ENCODE measurements at places on chromosomes 6 and 20.

GRCh38 chr20:48697845-48698491 lies 129.8 kb downstream of the PREX1 start:
- no peak for DNase-seq

GRCh38 chr6:71855406-71855805 lies 30.9 kb upstream of the RIMS1 start:
- DNase-seq, result no peak

GRCh38 chr6:35044145-35044745 lies 96.9 kb downstream of the TCP11 start:
- no peak for DNase-seq

- no peak for DNase-seq
These were observed 134.4 kb upstream of the CST7 start for GRCh38 chr20:24814556-24815195.

DNA sequence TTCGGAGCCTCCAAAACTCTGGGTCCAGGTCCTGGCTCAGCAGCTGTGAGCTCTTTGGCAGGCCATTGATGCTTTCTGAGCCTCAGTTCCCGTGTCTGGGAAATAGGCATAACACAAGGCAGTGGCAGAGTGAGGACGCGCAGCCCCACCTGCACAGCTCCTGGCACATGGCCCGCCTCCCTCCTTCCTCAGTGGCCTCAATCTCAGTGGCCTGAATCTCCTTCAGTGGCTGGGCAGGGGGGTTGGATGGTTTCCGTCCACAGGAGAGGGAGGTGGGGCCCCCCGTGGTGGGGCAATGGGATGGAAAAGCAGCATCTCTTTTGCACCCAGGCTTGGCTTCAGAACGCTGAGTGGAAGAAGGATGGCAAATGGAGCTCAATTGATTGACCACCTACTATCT lies 5.1 kb downstream of the RSPO4 start:
- DNase-seq, result no peak

DNA sequence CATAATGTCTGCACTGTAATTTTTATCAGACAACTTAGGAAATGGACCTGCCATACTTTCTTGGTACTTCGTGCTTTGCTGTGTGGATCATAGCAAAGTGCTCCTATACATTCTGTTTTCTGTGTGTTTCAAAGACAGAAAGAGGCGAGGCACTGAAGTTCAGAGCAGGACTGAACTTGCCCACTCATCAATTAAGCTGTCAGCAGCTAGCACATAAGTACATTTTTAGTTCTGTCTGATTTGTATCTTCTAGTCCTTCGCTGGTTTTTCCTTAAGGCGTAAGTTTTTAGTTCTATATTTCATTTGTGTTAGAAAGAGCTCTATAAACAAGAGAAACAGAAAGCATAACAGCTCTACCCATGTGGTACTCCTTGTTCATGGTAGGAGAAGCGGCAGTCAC lies 42.1 kb downstream of the MAP3K4 start:
- no peak for DNase-seq

DNA sequence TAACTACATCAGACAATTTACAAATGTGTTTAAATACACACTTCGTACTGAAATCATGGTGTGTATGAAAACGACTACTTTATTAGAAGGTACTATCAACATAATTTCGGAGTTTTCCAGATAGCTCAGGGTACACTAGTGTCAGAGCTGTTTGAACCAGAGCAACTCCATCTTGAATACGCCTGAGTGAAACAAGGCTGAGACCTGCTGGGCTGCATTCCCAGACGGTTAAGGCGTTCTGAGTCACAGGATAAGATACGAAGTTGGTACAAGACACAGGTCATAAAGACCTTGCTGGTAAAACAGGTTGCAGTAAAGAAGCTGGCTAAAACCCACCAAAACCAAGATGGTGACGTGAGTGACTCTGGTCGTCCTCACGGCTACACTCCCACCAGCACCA lies 167.6 kb downstream of the THBS2 start:
- DNase-seq, result no peak

- no peak for DNase-seq
These were observed 61.1 kb downstream of the TBC1D7 start for GRCh38 chr6:13267142-13267651.

- DNase-seq, result no peak
These were observed 48.5 kb upstream of the SIRPG start for GRCh38 chr20:1706079-1706478.

DNA sequence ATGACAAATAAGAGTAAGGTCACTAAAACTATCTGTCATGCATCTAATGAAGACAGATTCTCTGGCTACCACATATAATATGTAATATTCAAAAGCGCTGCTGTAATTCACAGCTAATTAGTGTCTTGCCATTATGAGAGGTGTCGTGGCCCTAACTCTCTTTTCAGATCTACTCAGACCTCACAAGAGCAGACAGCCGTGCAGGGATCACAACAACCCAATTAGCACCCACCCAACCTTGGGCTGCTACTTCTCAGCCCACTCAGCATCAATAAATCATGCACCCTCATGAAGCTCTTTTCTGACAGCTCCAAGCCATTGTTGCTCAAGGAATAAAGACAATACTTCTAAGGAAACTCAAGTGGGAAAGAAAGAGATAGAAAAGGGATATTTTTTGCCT lies 61.5 kb downstream of the FRK start:
- no peak for DNase-seq
